ENCODE measurements at places on chromosomes 7 and 10.

- DNase-seq: no peak
These were observed 51.7 kb downstream of the BZW2 start for GRCh38 chr7:16697507-16698199.

DNA sequence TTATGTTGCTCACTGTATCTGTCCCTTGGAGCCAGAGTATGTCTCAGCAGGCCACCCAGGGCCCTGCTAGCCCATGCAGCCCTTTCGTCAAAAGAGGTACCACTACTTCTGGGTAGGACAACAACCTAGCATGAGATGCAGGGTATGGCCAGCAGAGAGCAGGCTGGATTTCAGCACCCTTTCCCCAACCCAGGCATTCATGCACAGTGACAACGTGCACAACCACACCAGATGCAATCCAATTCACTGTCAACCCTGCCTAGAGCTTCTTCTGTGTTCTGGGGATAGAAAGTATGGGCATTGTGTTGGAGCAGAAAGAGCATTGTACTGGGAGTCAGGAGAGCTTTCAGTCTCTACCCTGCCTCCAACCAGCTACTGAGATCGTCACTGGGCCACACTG is 37.9 kb downstream of the JAZF1 start:
- no peak for DNase-seq

GRCh38 chr10:131978851-131979250 is 2.9 kb downstream of the BNIP3 start:
- no peak for DNase-seq

DNA sequence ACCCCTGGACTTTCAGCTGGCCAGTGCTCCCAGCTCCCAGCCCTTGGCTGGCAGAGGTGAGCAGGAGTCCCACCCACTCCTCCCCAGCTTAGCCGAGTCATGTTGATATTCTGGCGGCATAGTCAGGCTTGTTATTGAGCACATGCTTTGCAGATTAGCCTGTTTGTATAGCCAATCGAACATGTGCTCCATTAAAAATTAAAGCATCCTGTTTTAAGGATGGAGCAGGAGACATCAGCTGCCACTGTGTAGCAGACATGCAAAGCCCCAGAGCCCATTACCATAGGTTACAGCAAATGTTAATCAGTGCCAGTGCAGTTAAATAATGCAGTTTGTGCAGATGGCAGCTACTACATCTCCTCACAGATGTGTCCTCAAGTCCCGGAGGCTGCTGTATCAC is 574.6 kb upstream of the GALNT17 start:
- no peak for DNase-seq

DNA sequence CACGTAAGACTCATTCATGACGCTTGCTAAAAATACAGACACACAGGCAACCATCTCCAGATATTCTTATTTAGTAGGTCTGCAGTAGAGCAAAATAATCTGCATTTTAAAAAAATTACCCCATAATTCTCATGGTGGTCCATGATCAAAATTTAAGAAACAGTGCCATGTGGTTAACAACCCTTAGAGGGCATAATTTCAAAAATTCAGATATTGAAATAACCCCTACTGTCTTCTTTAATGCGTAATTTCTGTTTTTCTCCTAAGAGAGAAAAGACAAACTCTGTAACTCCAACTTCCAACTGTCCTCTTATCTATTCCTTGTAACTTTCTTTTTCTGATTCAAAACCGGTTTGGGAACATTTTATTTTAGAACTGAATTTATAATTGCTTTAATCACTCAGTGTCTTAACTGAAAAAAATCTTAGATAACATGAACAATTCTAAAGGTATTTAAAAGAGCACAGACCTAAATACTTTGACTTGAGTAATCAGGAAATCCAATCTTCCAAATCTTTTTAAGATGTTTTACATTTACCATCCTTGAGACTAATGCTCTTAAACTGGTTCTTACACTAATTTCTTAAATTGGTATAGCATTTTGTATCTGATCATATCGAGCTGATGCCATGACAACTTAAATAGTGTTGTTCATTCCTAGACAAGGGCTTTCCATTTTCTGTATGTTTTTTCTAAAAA is 148.0 kb downstream of the GALNT11 start:
- DNase-seq: no peak

- DNase-seq: no peak
These were observed 290.6 kb downstream of the FRMD4A start for GRCh38 chr10:14039968-14040668.

GRCh38 chr10:24642921-24643678 is 80.6 kb downstream of the ARHGAP21 start:
- peak; percentile 88 for DNase-seq

DNA sequence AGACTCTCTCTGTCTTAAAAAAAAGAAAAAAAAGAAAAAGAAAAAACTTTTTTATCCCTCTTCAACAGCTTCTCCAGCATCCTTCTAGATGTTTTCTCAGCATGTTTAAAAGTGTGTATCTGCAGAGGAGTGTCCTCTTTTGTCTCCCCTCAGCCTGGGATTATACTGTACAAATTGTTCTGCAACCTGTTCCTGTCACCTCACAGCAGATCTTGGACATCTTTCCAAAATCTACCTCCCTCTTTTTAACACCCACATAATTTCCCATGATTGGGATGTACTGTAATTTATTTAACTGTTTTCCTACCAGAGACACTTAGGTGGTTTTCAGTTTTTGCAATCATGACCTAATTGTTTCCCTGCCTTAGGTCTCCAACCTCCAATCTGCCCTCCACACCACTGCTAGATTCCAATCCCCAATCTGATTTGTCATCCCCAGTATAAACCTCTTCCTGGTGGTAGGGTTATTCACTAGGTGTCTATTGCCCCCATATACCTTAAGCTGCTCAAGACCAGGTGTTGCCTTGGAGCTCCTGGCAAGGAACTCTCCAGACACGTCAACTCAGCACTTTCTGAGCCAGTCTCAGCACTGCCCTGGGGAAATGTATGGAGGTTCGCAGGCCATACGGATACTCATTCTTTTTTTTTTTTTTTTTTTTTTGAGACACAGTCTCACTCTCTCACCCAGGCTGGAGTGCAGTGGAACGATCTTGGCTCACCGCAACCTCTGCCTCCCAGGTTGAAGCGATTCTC is 17.6 kb upstream of the DDIT4 start:
- DNase-seq: no peak

GRCh38 chr7:48518092-48518491 is 346.8 kb downstream of the ABCA13 start:
- no peak for DNase-seq

- no peak for DNase-seq
These were observed 36.7 kb upstream of the PRPS1L1 start for GRCh38 chr7:18064242-18064838.

DNA sequence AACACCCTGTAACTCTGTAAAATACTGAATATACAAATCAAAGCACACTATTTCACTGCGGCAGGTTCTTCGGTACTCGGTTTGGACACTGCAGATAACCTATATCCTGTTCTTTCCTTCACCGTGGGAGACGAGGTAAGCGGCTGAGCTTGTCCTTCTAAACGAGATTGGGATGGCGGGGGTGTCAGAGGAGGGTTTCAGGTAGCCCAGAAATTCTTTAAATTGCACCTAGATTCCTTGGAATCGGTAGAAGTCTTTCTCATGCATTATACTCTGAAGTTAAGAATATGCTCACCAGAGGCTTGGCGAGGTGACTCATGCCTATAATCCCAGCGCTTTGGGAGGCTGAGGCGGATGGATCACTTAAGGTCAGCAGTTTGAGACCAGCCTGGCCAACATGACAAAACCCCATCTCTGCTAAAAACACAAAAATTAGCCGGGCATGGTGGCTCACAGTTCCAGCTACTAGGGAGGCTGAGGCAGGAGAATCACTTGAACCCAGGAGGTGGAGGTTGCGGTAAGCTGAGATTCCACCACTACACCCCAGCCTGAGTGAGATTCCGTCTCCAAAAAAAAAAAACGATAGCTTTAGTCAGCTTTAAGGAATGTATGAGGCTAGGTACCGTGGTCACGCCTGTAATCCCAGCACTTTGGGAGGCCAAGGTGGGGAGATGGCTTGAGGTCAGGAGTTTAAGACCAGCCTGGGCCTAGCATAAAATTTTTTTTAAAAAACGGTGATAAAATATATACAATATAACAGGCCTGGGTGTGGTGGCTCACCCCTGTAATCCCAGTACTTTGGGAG is 10.1 kb upstream of the LAT2 start:
- DNase-seq: peak; percentile 23

- DNase-seq: peak; percentile 86
These were observed 21.2 kb downstream of the CYP3A4 start for GRCh38 chr7:99762680-99763327.

GRCh38 chr10:73779018-73779417 is 2.8 kb upstream of the CHCHD1 start:
- DNase-seq: no peak

Measured in kidney glomerular epithelial cell (primary cell).